ENCODE measurements at places on chromosomes 6 and 20. TPM values are rescaled to one million over a fixed set of nuclear protein-coding genes. Genes with fewer than 3 reads are reported as not detected.

DNAH8 gene
- total RNA-seq = 0.04 TPM

GGTLC1 gene
- not detected for total RNA-seq

CDH26 gene
- total RNA-seq = 0.64 TPM

SYS1 gene
- 18.5 TPM for total RNA-seq

C4B gene
- total RNA-seq = 52.6 TPM

GRCh38 chr20:58374906-58375758 lies 13.9 kb upstream of the VAPB start:
- peak; percentile 15 for DNase-seq

GRCh38 chr6:76752841-76753240 lies 680.4 kb upstream of the IMPG1 start:
- no peak for DNase-seq

DNA sequence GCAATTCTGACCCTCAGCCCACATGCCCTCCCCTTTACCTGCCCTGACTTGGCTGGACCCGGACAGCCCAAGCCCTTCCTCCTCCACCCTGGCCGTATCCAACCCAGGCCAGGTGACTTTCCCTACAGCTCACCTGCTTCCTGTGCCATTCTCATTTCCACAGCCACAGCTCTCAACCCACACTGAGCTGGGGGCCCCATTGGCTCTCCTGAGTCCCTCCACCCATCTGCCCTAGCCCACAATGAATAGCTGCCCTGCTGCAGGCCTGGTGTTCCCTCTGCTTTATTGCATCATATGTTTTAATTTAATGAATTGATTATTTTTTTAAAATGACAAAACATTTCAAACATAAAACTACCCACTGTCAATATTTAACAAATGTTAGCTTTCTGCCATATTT lies 118.5 kb upstream of the BACH2 start:
- no peak for DNase-seq

DNA sequence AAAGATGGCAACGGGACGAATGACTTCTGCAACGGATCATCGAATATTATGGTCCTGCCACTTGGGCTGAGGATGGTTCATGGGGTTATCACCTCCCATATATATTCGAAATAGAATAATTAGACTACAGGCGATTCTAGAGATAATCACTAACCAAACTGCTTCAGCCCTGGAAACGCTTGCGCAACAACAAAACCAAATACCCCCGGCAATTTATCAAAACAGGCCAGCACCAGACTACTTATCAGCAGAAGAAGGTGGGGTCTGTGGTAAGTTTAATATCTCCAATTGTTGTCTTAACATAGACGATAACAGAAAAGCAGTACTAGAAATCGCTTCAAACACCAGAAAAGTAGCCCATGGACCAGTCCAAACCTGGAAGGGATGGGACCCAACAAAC lies 31.0 kb upstream of the ULBP3 start:
- DNase-seq = no peak

DNA sequence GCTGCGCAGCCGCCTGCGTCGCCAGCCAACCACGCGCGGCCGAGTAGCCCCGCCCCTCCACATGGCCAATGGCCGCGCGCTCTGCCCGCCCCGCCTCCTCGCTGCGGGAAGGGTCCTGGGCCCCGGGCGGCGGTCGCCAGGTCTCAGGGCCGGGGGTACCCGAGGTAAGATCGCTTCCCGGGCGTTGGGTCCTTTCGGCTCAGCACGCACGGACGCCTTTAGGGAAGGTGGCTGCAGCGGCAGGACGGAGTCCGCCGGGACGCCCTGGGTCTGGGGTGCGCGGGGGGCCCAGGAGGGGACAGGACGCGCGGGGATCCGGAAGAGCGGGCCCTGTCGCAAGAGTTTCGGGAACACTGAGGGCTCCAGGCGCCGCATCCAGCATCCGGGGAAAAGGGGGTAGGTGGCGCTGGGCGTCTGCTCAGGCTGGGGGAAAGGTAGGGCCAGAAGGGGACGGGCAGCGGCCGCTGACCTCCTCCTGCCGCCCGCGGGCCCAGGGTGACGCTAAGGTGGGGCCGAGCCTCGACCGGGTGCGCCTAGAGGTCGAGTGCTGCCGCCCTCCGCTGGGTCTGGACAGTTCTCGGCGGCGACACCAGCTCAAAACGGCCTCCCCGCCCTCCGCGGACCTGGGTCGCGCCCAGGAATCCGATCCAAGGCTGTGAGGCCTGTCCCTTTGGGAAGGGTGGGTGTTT lies at the start of gene MAVS:
Gene MAVS (plus strand): TSS at position 95 of the 689 bp plus-strand sequence. CDS start 7,791 bp downstream, outside the sequence.
- peak; percentile 93 for DNase-seq

DNA sequence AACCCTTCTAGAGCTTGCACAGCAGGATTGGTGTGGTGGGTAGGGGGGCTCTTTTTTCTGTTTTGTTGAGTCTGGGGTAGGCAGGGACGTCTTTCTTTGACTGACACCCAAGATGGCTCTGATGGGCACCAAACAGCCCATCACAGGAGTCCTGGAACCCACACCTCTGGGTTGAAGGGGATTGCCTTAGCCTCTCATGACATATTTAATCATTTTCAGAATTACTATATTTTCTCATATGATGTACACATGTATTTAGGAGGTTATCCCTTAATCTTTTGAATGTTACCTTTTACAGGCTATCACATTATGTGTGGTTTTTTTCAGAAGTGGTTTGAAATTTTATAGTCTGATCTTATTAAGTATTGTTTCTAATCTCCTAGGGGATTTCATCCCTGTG lies 64.6 kb downstream of the RPP40 start:
- DNase-seq = no peak

DNA sequence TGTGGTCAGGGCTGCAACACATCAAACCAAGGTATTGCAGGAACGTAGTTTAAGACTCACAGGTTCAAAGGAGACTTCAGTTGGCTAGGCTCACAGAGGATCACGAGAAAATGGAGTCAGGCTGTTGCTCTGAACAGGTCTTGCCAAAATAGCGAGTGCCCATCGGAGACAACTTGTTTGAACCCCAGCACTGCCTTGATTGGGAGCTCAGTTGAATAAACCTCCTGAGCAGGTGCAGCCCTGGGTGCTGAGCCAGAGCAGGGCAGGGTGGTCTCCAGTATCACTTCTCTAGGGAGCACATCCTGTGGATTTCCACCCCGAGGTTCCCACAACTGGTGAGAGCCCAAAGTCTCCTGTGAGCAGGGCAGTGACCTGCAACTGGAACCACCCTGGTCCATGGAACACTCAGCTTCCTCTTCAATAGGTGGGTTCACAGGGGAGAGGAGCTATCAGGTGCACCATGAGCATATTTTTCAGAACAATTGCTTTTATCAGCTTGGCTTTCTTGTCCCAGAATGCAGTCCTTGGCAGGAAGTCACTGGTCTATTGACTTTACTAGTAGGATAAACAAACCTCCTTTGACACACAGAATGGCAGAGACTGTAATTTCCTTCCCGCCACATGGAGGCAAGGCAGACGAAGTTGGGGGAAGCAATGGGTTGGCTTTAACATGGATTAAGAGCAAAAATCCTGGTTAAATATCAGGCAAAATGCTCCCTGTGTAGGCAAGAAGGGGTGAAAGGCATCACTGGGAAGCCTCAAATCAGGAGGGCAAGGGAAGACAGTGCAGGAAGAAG lies 267.7 kb upstream of the FOXQ1 start:
- DNase-seq = no peak

GRCh38 chr6:8017705-8018104 lies 46.5 kb downstream of the BLOC1S5 start:
- DNase-seq = no peak

GRCh38 chr20:44494266-44494665 lies 18.6 kb downstream of the TTPAL start:
- no peak for DNase-seq
